HEK293T (cell line): ENCODE measurements at places on chromosomes 13 and 19.

- no peak for DNase-seq
These were observed 70.7 kb downstream of the EPS15L1 start for GRCh38 chr19:16400911-16401591.

DNA sequence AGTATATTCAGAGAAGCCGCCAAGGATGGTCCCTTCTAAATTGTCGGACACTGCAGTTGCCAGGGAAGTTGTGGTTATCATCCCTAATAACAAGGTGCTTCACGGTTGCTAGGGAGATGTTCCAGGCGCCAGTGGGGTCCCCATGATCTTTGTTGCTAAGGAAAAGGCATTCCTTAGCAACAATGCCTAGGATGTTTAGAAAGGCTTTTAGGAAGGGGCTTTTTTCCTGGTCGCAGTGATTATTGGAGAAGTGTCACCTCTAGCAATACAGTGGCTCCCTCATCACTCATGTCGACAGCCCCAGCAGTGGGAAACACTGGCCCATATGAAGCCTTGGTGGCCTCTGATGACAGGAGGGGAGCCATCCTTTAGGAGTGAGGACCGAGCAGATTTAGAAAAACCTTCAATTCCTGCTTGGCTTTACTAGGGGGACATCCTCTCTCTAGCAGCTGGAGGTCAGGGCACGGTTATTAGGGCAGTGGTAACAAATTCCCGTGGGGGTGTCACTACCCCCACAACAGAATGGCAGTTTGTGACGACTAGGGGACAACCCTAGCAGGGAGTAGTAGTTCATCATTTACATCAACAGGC, 6.4 kb upstream of the TMC4 start:
- DNase-seq, result no peak

DNA sequence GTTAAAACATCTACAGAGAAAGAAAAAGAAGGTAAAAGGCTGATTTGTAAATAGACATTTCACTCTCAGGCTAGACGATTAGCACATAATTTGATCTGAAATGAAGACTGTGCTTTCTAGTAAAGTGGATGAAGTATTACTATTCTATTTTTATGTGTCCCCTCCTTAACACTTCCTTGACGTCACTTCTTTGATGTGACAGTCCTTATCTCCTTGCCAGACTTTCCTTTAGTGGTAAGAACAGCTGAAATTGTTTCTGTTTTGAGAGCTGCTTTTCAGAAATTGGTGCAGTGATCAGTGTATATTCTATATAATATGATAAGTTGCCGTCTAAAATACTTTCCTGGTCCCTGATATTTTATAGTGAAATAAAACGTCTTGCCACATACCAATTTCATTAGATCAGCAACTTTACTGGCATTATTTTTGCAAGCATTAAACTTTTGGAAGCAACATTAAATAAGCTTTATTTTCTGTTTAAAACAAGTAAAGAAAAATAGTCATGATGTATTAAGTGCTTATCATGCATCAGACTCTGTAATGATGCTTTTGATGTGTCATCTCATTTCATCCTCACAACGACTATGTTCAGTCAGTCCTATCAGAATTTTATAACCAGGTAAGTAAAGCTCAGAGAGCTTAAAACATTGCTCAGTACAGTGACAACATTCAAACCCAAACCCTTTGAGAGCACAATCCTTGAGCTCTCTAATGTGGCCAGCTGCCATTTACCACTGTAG, 210.3 kb upstream of the PCDH9 start:
- no peak for DNase-seq

DNA sequence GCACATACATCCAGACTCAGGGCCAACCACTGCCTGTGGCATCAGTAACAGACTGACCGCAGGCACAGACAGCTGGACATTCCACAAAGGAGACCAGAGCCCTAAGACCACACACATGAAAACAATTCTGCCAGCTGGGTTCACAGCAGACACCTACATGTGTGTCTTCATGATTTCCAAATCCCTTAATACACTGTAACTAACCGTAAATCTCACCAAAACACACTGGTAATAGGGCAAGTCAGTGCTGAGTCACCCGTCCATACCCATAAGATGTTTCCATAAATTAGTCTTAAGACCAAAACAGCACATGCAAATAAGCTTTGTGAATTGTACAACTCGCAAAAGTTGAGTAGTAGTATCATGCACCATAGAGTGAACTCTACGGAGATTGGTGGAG, 65.4 kb downstream of the TUBGCP3 start:
- DNase-seq, result no peak

DNA sequence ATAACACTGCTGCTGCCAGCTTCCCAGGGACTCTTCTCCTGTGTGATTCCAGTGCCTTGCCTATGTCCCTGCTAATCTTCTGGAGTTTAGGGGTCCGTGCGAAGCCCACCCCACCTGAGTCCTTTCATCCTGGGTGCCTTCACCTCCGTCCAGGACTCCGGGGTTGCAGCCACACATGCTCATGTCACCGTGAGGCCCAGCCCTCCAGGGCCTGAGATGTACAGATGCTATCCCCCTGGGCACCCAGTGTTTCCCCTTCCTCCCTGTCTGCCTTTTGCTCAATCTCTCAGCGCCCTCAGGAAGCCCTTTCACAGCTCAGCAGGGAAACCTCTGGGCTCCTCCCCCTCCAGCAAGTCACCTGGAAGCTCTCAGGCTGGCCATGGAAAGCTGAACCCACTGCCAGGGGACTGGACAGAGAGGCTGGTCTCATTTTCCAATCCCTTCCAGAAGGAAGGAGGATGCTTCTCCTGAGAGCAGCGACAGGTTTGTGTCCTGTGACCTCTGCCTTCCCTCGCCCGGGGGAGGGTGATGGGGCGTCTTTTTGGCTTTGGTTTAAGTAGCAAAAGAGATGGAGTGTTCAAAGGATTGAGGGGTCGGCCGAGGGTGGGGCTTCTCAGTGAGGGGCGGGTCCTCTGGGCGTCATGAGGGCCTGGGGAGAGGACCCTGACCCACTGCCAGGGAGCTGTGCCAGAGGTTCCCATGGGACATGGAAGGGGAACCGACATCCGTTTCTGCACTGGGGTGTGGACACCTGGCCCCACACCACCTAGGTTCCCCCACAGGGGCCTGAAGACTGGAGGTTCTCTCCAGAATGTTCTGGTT, 30.8 kb upstream of the TFDP1 start:
- no peak for DNase-seq

GRCh38 chr19:53538378-53539109, 599 bp downstream of the ZNF331 start:
- no peak for DNase-seq

DNA sequence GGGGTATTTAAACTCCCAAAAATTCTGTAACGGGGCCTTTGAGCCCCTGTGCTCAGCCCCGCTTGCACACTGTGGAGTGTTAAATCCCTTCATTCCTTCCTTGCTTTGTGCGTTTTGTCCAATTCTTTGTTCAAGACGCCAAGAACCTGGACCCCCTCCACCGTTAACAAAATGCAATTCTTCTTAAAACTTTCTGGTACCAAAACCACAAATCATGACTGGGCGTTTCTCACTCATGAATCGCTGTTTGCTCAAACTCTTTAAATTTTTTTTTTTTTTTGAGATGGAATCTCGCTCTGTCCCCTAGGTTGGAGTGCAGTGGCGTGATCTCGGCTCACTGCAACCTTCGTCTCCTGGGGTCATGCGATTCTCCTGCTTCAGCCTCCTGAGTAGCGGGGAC, 881 bp downstream of the ZNF20 start:
- no peak for DNase-seq

GRCh38 chr19:41564515-41565378, 11.2 kb upstream of the CEACAM21 start:
- DNase-seq, result no peak

GRCh38 chr13:114088863-114089262, 43.6 kb downstream of the RASA3 start:
- no peak for DNase-seq

DNA sequence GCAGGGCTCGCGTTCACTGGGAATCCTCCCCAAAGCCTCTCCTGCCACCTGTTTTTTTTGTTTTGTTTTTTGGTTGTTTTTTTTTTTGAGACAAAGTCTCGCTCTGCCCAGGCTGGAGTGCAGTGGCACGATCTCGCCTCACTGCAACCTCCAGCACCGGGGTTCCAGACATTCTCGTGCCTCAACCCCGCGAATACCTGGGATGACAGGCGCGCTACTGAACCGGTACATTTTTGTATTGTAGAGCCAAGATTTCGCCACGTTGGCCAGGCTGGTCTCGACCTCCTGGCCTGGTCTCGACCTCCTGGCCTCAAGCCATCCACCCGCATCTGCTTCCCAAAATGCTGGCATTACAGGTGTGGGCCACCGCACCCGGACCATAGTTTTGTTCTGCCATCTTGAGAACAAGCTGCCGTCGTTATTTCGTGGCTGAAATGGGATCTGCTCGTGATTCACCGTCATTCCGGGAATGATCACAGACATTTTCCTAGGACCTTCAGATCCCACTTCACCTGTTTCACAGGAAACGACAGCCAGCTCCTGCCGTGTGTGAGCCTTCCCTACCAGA, 46.8 kb downstream of the OXGR1 start:
- DNase-seq, result no peak

GRCh38 chr19:42242069-42242511, 312 bp downstream of the GSK3A start:
- no peak for DNase-seq

GRCh38 chr19:5993201-5993600, 15.3 kb upstream of the RANBP3 start:
- no peak for DNase-seq

DNA sequence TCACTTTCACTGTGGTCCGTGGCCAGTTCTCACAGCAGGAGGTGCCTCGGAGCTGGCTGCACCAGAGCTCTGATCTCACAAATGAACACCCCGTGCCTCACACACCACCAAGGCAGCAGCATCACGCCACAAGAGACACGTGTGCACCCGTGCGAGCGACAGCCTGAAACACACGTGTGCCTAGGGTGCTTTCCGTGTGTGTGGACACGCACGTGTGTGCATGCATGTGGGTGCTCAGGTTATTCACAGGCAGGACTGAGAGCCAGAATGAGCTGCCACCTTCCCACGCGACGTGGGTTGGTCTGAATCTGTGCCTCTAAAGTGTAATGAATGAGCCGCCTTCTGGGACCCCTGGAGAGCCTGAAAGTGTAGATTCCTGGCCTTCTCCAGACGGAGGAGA, 67.6 kb upstream of the C13orf46 start:
- no peak for DNase-seq

DNA sequence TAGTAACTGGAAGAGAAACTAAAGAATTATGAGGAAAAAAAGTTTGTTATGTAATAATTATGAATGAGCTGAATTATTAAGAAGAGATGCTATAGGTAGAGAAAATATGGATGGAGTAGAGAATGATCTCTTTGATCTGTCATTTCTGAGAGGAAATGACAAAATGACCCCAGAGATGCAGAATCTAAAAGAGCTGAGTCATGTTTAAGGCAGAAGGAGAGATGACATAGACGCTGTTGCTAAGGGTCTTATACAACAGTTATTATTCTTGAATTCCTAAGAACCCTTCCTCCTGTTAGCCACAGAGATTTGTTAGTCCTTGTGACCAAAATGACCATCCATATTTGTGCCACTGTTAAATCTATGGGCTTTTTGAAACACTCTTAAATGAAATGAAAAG, 58.3 kb upstream of the FREM2 start:
- DNase-seq, result no peak

DNA sequence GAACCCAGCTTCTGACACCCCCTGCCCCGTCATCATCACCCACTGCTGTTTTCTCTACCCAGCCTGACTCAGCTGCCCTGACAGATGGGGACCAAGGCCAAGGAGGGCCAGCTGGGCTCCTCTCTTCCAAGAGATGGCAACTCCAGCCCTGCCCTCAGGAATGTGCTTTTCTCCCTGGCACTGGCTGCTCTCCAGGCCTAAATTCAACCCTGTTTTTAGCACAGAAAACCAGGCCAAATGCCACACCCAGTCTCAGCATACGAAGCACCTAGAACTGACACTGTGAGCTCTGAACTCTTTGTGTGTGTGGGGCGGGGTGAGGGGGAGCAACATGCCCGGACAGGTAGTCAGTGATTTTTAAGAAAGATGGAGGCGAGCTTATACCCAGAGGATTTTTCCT, 23.4 kb upstream of the IGFL1 start:
- no peak for DNase-seq

DNA sequence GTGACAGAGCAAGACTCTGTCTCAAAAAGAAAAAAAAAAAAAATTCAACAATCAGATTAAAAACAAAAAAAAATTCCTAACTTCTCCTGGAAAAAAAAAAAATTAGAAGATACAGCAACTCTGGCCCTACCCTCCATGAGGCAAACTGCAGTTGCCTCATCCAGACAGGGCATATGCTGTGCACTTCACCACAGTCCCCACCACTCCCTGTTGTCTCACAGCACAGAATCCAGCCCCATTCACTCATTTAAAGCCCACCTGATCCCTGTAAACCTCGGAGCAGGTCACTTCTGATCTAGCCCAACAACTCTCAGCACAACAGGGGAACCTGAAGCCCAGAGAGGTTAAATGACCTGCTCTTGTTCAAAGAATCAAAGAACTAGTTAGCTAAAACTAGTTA, 24.9 kb downstream of the RHPN2 start:
- no peak for DNase-seq

DNA sequence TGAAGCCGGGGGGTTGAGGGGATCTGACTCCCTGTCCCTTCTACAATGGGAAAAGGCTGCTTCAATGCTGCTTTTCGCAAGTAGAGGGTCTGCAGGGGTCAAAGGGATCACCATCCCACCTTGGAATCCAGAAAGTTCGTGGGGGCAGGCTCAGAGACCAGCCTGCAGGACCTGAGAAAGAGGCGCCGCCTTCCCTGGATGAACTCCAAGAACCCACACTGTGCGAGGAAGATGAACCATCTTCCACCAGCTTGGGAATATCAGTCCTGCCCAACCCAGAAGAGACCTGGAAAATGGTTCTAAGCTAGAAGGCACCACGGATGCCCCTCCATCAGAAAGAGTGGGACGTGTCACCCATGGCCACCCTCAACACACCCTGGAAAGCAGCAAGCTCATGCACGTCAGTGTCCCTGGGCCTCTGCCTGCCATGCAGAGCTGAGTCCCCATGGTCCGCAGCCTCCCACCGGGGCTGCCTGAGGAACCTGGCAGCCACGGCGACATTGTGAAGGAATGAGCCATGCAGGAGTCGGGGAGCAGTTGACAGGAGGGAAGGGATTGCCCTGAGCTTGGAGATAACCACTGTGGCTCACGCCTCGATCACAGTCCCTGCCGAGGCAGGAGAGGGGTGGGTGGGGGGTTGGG, 14.6 kb downstream of the RAB3D start:
- no peak for DNase-seq

- no peak for DNase-seq
These were observed 11.5 kb downstream of the CIB3 start for GRCh38 chr19:16161840-16162239.

- no peak for DNase-seq
These were observed 935 bp downstream of the ARID3A start for GRCh38 chr19:926589-927350.

- DNase-seq, result no peak
These were observed 1.9 kb downstream of the CDC42EP5 start for GRCh38 chr19:54470991-54471782.

GRCh38 chr13:93420206-93420605, 193.6 kb downstream of the GPC6 start:
- DNase-seq, result no peak

GRCh38 chr19:32874605-32875004, 5.0 kb upstream of the SLC7A9 start:
- no peak for DNase-seq
